Gastrocnemius medialis (tissue), 4 donors: ENCODE measurements at places on chromosomes 16 and 17. TPM values are rescaled to one million over a fixed set of nuclear protein-coding genes. Genes with fewer than 3 reads are reported as not detected.

DNA sequence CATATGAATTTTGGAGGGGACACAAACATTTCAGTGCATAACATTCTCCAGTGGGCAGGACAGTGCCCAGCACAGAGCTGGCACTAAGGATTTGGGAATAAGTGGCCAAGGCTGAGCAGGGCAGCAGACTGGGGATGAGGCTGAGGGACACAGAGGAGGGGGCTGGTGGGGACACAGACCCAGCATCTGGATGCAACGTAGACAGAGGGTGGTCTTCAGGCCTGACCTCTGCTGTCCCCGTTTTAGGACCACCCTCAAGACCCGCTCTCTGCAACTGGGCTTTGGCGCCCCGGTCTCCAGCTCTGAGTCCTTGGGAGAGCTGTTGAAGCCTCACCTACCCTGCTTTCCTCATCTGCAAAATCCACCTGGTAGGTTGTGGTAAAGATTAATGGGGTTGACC is 3.3 kb upstream of the PRSS33 start:
- no peak for DNase-seq

DNA sequence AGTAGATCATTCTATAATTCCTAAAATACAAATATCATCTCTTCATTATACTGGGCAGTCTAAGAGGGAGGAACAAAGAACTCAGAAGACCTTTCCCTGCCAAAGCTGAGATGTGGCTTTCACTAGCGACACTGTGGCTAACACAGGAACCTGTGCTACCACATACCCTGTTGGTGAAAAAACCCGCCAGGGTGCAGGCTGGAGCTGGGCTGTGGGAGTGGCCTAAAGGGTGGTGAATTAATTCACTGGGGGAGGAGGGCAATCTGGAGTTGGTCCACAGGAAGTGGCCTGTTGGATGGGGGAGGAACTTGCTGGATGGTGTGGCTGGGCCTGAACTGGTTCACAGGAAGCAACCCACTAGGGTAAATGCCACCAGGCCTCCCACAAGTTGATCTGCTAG is 7.4 kb downstream of the ZNF594 start:
- DNase-seq, result no peak

GRCh38 chr17:49901460-49902331 is 53.8 kb upstream of the TAC4 start:
- DNase-seq, result no peak

The APOBR gene
- 0.64 TPM for total RNA-seq

DNA sequence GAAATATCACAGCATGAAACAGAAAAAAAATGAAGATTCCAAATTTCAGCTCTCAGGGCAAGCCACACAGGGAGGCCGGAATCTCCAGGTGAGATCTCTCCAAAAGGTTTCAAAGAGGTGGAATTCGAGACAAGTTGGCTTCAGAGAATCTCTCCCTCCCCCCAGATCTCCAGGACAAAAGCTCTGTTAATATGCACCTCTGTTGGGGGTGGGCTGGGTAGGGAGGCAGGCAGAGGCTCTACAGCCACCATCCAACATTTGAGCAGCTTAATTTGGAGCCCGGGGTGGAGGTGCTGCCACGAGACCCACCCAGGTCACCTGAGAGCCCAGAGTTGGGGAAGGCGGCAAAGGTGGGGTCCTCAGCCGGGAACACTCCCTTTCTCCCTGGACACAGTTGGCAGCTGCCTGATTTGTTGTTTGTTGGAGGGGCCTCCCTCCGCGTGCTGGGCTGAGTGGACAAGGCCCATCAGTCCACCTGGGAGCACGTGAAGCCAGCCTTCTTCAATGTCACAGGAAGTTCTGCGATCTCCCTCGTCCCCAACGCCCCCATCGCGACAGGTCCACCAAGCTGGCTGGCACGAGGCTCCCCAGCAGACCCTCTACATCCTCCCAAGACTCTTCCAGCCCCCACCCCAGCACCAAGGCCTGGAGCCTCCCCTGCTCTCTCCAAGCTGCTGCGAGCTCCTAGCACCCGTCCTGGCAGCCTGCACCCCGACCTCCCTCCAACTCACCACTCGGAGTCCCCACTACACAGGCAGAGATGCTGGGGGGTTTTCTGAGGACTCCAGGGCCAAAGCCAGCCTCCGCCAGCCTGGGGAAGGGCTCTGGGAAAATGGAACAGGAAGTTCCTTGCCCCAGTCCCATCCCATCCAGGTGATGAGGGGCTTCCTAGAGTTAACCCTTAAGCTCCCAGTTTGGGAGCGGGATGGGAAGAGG is at the start of gene ZSCAN10:
ZSCAN10 (minus strand) TSS at position 836 of the 936 bp plus-strand sequence. CDS start 6,357 bp downstream, outside the sequence.
- no peak for DNase-seq

- DNase-seq, result no peak
Measured at GRCh38 chr17:77649717-77650211, 308.7 kb upstream of the TNRC6C start.

GRCh38 chr17:51258756-51259563 is 889 bp downstream of the MBTD1 start:
- no peak for DNase-seq
